AG04450 (cell line): ENCODE measurements at places on chromosomes 7 and 10. TPM values are rescaled to one million over a fixed set of nuclear protein-coding genes. Genes with fewer than 3 reads are reported as not detected.

DNA sequence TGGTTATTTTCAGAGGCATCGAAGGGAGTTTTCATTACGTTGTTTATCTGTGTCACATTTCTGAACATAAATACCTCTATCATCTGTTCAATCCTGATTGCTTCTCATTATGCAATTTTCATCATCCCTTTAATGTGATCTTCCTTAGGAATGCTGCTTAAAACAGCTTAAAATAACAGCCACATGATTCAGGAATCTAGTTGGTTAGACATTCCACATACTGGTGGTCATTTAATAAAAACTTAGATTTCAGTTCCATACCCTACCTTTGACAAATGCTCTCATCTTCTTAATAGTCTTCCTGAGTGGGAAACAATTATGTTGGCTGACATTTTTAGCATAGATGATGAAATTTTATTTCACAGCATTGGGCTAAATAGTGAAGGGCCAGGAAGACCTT, 191.3 kb upstream of the CDCA7L start:
- peak; percentile 26 for DNase-seq

DNA sequence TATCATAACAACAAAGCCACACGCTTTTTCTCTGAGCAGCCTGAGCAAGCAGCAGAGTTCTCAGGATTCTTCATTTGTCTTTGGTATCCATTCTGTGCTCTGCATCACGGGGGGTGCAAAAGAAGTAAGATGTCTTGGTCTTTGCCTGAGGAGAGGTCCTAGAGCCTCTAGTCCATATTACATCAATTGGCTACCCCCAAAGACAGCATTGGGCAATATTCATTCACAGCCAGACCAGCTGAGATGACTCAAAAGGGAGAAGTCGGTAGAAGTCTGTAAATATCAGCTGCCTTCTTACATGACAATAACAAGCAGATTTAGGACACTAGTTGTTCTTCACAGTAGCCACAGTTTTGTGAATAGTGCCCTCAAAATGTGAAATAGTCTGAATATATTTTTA, 66.6 kb downstream of the FZD1 start:
- no peak for DNase-seq

- no peak for DNase-seq
These were observed 194.7 kb upstream of the BMPER start for GRCh38 chr7:33710608-33711007.

DNA sequence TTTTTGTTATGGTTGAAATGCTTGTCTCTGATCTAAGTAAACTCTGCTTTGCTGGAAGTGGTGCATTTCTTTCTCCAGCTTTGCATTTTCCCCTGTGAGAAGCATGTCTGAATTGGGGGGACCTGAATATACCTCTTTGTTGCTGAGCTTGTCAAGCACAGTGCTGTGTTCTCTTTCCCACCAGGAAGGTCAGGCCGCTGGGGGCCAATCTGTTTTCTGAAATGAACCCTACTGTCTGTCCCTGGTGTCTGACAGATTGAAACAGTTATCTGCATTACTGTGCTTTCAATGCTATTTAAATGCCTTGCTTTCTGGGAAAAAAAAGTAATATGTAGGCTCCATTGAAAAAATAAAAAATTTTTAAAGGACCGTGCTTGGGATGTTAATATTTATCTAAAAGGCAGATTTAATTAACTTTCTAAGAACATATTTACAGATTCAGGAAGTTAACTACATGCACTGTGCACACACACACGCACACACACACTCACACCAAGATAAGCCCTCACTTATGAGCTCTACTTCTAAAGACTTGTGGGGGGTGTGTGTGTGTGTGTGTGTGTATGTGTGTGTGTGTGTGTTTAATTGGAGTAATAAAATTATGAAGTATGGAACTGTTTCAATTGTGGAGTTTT, 127.0 kb upstream of the FZD1 start:
- no peak for DNase-seq

GRCh38 chr10:23262928-23263327, 70.8 kb downstream of the PTF1A start:
- no peak for DNase-seq

GRCh38 chr10:131944412-131944811, 37.3 kb downstream of the BNIP3 start:
- no peak for DNase-seq

DNA sequence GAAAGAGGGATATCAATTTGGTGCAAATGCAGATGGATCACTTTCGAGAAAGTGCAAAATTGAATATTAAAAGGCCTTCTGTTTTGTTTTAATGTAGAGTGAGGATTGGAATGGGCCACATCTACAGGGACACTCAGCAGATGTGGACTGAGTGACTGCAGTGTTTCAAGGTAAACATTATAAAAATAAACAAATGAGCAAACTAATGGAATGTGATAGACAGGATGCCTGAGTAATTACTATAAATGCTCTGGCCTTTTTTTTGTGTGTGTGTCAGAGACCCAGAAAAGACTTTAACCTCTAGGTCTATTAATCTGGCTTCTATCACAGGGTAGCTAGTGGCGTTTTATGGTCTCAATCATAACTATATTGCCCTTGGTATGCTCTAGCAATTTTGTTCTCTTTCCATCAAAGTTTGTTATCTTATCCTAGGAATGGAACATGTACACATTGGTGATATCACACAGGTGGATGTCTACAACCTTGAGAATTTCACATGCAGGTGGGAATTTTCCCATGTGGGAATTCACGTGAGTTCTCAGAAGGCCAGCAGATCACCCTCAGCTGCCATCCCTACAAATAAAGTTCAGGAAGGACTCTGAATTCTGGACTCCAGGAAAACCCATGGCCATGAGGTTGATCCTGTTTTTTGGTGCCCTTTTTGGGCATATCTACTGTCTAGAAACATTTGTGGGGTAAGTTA, at the start of gene CPA2:
TSS of gene CPA2 (plus strand) at position 606 of the 703 bp plus-strand sequence. CDS start at position 625, 19 bp downstream.
- no peak for DNase-seq

DNA sequence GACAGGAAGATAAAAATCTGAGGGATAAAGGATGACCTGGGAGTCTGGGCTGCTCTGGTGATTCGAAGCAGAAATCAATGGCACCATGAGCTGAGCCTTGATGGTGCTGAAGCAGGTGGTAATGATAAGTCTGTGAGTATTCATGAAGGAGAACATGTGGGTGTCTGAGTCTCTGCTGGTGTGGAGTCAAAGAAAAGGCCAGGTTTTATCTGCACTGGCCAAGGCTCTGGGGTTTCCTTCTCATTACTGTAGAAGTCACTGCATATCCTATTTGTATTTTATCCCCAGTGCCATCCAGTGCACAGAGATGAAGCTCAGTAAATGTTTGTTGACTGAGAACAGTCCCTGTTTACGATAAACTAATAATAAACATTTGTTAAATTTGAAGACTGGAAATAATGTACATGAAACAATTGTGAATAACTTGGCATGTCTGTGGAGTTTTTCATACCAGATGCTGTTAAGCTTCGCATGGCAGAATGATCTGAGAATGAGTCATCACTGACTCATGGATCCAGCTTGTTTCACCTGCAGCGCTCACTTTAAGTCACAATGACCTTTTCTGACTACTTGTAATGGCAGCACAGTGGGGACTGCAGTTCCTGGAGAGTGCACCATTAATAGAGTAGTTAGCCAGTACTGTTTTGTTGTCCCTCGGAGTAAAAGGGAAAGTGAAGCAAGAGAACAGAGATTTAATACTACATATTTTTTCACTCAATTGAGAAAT, 538.5 kb downstream of the HTR7 start:
- DNase-seq: peak; percentile 62

DNA sequence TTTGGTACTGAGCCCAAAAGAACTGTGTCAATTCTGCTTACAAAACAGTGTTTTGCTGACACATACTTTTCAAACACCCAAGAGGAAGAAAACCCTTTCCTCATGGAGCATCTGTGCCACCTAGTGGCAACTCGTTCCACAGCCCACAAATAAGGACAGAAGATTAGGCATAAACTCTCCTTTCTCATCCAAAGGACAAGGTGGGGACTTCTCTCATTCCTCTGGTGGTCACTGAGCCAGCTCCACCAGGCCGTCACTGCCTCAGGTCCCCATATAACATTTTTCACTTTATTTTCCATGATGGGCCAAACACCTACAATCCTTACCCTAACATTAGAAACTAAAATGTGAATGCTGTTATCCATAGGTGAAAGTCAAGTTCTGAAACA, 76.9 kb downstream of the RNF216 start:
- DNase-seq: peak; percentile 69

DNA sequence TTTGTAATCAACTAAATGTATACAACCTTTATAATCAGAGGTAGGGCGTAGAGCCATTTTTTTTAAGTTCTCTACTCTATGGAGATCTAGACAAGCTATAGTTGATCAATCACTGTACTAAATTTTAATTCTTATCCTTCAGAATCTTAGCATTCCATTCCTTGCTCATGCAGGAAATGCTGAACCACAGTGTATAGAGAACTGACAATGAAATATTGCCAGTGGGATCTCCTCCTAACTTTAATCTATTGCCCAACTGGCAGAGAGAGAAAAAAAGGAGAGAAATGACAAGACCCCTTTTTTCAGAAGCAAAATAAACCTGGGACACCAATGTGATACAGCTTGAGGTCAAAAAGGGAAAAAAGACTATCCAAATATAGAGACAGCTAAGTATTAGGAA, 26.4 kb upstream of the PPP3CB start:
- no peak for DNase-seq

- DNase-seq: no peak
These were observed 101.5 kb downstream of the ZNF92 start for GRCh38 chr7:65475040-65475726.

DNA sequence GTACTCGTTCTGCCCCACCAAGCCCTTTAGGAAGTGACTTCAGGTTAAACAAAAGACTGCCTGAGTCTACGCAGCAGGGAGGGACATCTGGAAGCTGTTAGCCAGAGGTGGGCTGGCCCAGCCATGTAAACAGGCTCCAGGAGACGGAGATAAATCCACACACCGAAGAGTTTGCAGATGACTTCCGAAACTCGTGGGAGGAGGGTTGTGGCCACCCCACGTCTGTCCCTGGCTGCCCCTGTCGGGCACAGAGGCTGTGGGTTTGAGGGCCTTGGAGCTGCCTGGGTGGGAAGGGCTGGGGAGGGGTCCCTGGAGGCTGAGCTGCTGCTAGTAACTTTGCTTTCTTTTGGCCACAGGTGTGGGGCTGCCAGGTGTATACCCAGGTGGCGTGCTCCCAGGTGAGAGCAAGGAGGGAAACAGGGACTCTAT, 15.6 kb downstream of the ELN start:
- peak; percentile 44 for DNase-seq

GRCh38 chr7:86926732-86927131, 132.7 kb downstream of the ELAPOR2 start:
- no peak for DNase-seq

GRCh38 chr10:5669604-5670003, 3.2 kb upstream of the ASB13 start:
- DNase-seq: no peak

- no peak for DNase-seq
These were observed 51.0 kb upstream of the ELN start for GRCh38 chr7:73976761-73977618.

GRCh38 chr7:44372560-44373417, 47.4 kb upstream of the CAMK2B start:
- DNase-seq: no peak

GRCh38 chr10:110574420-110574819, 6.9 kb downstream of the SMC3 start:
- DNase-seq: no peak

GRCh38 chr10:25014579-25014978, 1.4 kb downstream of the ENKUR start:
- DNase-seq: no peak

GRCh38 chr7:149291781-149292461, 29.9 kb downstream of the ZNF783 start:
- no peak for DNase-seq

DNA sequence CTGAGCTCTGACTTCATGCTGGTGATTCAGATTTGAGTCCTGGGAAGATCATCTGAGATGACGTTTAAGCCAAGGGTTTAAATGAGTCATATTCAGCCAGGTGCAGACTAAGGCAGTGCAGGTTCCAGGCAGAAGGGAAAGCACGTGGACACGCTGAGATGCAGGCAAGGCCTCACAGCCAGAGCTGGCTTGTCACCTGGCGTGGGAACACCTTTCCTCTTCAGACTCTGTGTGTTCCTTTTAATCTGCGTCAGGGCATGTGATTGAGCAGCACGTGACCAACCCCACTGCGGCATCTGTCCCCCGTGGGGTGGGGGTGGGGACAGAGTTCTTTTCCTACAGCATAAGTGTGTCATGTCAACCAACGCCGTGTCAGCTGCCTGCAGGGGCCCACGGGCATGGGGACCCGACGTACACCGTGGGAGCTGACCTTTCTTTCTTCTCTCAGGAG, 10.7 kb upstream of the IDI2 start:
- peak; percentile 51 for DNase-seq

DNA sequence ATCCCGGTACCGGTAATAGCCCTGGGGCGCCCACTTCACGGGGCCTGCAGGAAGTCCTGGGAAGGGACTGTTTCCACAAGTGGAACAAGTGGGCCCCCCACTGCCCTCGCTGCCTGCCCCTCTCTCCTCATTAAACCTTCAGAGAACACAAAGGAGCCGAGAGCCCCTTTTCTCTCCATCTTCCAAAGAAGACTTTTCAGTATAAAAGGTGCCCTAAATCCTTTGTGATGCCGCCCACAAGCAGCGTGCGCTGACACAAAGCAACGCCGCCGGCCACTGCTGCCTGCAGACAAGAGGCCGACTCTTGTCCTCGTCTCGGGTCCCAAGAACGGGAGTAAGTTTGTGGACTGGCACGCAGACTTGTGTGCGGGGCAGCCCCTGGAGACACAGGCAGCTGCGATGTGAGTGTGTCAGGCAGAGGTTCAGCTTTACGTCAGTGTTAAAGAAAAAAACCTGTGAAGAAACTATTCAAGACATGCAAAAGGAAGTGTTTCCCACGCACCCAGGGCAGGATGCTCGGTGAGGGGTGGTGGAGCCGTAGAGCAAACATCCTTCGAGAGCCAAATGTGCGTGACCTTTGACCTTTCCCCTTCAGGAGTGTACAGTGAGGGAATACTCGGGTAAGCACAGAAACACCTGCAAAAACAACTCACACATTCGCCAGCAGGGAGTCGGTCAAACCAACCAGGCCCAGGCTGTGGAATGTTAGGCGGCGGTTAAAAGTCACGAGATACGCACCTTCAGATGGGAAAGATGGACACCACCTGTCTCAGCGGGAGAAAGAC, 118.2 kb downstream of the VIPR2 start:
- no peak for DNase-seq

- no peak for DNase-seq
These were observed 28.6 kb downstream of the FAM13C start for GRCh38 chr10:59333701-59334100.

Gene ZNF425
- polyA plus RNA-seq: 1.8 and 2.1 TPM in 2 replicates

Gene DENND2A
- 40.8 and 45.8 TPM in 2 replicates for polyA plus RNA-seq

Gene MYL7
- not detected in 2 replicates for polyA plus RNA-seq

Gene LIPK
- polyA plus RNA-seq: not detected in 2 replicates

Gene ARHGEF5
- 0.47 and 0.79 TPM in 2 replicates for polyA plus RNA-seq
